ENCODE measurements at places on chromosomes 13 and 19.
A peak's percentile ranks its signal among the peaks of the same experiment; 100 is the strongest.

DNA sequence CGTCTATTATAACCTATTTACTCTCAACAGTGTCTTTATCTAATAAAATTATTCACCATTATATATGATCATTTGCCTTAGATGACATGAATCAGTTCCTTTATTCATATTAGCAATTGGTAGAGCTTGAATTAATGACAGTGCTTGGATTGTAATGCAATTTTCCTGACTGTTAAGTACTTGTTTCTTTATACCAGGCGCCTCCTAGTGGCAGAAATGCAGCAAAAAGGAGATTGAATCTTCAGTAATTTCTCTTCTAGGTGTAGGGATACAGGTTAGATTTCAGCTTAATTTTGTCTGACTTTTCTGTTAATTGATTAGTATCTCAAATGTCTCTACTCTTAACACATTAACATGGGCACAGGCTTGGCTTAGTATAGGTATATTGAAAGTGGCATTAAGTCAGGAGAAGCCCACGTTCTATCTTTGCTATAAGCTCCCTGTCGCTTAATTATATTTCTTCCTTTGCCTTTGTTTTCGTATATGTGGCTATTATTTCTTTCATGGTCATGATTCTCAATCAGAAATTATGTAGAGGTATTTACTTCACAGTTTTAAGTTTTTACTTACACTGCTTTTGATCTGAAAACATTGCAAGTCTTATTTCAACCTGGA lies 9.1 kb upstream of the LHFPL6 start:
- DNase-seq, result peak; percentile 79

- peak; percentile 59 for DNase-seq
These were observed 43.8 kb downstream of the DCT start for GRCh38 chr13:94435604-94436226.

- no peak for DNase-seq
These were observed 508 bp downstream of the ZBTB7A start for GRCh38 chr19:4066176-4066606.

DNA sequence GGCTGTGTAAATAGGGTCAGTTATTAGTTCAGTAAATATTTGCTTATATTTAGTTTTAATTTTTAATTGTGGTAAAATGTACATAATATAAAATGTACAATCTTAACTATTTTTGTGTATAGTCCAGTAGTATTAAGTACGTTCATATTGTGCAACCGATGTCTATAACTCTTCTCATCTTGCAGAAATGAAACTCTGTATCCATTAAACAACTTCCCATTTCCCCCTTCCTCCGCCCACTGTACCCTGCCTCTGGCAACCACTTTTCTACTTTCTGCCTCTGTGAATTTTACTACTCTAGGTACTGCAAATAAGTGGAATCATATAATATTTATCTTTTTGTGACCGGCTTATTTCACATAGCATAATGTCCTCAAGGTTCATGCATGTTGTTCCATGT lies 24.4 kb downstream of the UBAC2 start:
- DNase-seq, result peak; percentile 66

- no peak for DNase-seq
These were observed 75.9 kb downstream of the ZIC5 start for GRCh38 chr13:99895444-99896368.

DNA sequence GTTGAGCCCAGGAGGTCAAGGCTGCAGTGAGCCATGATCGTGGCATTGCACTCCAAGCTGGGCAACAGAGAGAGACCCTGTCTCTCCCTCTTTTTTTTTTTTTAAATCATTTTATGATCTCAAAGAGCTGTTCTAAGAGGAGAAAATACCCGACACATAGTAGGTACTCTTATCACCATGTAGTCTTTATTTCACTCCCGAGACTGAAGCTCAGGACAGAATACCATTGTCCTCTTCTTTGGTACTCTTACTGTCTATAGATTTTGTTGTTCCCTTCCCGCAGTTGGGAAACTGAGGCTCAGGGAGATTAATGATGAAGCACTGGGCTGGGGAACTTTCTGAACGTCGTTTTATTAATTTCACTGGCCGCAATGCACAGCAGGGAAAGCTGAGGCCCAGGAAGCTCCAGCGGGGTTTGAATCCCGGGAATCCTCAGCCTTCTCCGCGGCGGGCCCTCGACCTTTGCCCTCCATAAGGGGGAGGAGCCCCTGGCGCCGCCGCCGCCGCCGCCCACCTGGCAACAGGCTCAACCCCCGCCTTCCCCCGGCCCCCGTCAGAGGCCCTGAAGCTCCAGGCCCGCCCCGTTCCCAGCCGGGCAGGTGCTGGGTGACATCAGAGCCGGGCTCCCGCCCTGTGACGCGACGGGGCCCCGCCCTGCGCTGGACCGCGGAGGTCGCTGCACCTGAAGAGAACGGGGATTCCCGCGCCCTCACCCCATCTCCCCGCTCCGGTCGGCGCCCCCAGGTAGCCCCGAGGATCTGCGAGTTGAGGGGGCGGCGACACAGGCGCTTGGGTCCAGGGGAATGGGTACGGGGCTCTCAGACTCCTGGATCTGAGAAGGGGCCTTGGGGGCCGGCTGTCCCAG lies 1.6 kb downstream of the MYH14 start:
- no peak for DNase-seq

- DNase-seq, result peak; percentile 61
These were observed 11.3 kb downstream of the LILRB4 start for GRCh38 chr19:54674021-54674617.

DNA sequence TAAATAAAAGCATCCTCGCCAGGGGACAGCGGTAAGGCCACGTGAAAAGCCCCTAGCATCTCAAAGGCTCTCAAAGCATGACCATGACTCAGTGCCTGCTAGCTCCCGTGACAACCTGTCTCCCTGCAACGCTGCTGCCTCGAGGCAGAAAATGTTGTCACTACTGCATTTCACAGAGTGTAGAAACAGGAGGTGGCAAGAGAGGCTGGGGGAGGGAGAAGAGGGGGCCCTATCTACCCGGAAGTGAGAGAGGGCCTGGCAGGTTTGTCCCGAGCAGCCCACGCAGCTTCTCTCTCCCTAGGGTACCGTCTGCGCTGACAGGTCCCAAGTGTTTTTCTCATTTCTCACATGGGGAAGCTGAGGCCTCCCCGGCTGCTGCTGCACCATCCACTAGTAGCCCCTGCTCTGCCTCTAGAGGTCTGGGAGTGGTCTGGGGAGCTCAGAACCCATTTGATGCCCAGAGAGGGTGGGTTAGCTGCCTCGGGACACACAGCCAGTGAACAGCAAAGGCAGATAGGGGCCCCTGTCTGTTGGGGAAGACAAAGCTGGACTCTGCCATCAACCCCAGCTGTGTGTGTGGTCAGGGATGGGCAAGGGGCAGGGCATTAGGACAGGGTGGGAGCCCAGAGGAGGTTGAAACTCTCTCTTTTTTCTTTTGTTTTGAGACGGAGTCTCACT lies 3.7 kb downstream of the TINCR start:
- peak; percentile 42 for DNase-seq

- DNase-seq, result no peak
These were observed 185.3 kb upstream of the ARGLU1 start for GRCh38 chr13:106753251-106753650.

- DNase-seq, result no peak
These were observed 1.2 kb upstream of the FOXO1 start for GRCh38 chr13:40667622-40667978.

GRCh38 chr13:20714161-20714560 lies 10.7 kb downstream of the IL17D start:
- DNase-seq, result no peak

GRCh38 chr19:17529239-17530158 lies 18.1 kb downstream of the PGLS start:
- peak; percentile 40 for DNase-seq

DNA sequence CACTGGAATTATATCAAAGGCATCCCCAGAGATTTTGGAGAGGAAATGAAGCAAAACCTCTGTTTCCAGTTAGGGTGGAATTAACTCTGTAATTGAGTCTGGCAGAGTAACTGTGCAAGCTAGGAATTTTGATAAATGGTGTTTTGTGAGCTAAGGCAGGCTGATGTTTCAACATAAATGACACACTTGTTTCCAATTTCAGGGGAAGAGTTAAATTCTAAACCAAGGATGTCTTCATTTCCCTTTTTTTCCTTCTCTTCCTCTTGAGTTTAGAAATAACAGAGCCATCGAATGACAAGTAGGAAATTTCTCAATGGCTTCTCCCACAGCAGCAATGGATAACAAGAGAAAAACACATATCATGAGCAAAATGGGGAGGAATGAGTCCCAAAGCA lies 131.2 kb downstream of the IRS2 start:
- peak; percentile 75 for DNase-seq

DNA sequence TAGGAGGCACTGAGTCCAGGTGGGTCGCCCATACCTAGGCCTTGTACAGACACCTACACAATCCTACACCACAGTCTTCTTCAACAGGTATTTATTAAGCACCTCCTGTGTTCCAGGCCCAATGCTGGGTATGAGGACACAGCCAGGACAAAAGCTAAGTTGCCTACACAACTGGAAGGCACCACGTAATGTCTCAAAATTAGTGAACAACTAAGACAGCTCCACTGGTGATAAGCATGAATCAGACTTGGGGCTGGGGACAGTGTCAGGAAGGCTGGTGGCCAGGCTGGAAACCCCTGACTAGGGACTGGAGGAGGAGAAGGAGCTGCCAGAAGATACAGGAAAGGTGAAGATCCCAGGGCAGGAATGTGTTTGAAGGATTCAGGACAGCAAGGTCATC lies 2.4 kb downstream of the SMIM24 start:
- no peak for DNase-seq

- no peak for DNase-seq
These were observed 49.4 kb downstream of the GAS6 start for GRCh38 chr13:113814435-113814821.

- DNase-seq, result no peak
These were observed 135.7 kb downstream of the DNAJC15 start for GRCh38 chr13:43159026-43159461.

GRCh38 chr19:52692431-52693008 lies 42.3 kb downstream of the ZNF611 start:
- no peak for DNase-seq

- DNase-seq, result no peak
These were observed 14.4 kb downstream of the CCDC124 start for GRCh38 chr19:17946965-17947784.

- DNase-seq, result peak; percentile 70
These were observed 1.9 kb upstream of the ZNF580 start for GRCh38 chr19:55638864-55639359.

- no peak for DNase-seq
These were observed 51.2 kb downstream of the ZNF45 start for GRCh38 chr19:43883864-43884263.

- no peak for DNase-seq
These were observed 139.4 kb upstream of the TSC22D1 start for GRCh38 chr13:44715287-44716230.

DNA sequence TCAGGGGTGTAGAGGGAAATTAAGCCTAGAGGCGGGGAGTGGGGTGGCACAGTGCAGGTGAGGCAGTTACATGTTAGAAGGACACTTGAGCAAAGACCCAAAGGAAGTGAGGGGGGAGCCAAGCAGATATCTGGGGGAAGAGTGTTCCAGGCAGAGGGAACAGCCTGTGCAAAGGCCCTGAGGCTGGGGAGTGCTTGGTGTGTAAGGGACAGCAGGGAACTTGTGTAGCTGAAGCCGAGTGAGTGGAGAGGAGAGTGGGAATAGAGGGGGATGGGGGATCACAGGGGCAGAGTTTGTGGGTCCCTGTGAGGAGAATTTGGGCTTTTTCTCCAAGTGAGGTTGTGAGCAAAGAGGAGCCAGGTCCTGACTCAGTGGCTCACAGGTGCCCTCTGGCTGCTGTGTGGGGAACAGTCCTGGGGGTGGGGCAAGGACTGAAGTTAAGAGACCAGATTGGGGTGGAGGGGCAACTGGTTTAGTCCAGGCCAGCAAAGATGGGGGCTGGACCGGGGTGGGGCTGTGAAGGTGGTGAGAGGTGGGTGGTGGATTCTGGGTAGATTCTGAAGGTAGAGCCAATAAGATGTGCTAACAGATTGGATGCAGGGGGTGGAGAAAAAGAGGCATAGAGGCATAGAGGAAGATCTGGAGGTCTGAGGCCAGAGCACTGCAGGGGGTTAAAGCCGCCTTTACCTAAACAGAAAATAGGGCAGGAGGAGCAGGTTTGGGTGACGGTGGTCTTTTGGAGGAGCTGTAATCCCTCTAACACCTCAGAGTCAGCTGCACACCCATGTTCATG lies 75.3 kb downstream of the CACNA1A start:
- peak; percentile 46 for DNase-seq

GRCh38 chr19:16516923-16517610 lies 20.9 kb downstream of the C19orf44 start:
- DNase-seq, result no peak

DNA sequence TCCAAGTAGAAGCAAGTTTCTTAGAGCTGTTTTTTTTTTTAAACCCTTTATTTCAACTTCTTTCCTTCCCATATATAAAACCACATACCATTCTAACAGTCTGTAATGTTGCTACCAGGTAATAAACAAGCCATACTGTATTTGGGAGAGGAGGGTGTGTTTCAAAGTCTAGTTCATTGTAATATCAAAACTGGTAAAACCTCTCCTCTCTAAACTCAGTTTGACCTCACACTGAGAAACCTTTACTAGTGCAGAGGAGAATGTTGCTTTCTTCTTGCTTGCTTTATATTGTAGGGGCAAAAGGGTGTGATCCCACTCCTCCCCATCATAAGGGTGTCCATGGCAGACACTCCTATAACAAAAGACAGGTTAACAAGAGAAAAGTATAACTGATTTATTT lies 155.1 kb downstream of the GGACT start:
- no peak for DNase-seq

GRCh38 chr13:21405309-21405708 lies 53.8 kb downstream of the ZDHHC20 start:
- no peak for DNase-seq

DNA sequence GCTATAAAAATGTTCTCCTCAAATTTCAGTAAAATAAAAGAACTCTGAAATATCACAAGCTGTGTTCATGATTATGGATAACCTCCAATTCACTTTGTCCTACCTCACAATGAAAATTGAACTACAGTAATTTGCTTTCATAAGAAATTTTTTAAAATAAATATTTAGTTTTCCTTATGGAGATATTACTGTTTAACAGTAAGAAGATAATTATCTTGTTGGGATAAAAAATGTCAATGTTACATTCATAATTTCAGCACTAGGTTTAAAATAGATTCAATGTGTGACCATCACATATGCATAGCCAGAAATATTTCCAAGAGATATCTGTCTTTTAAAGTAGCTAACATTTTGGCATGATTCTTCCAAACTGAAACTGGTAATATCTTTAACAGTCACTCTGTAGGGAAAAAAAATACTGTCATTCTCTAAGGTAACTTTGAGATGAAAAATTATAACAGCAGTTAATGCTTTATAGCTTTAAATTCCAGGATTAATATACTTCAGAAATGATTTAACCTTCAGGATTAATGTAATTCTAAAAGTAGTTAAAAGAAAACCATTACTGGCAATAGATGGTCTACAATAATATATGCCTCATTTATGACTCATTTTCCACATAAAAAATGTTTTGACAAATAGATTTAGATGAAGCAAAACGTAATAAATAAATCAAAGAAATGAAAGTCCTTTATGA lies 91.3 kb downstream of the SPRY2 start:
- no peak for DNase-seq

GRCh38 chr13:74675182-74675581 lies 541.0 kb upstream of the KLF12 start:
- no peak for DNase-seq

Data from NB4 (cell line).